ENCODE measurements at places on chromosomes 7 and 10.

- peak; percentile 54 for DNase-seq
These were observed 284.6 kb downstream of the RPS24 start for GRCh38 chr10:78318305-78318704.

DNA sequence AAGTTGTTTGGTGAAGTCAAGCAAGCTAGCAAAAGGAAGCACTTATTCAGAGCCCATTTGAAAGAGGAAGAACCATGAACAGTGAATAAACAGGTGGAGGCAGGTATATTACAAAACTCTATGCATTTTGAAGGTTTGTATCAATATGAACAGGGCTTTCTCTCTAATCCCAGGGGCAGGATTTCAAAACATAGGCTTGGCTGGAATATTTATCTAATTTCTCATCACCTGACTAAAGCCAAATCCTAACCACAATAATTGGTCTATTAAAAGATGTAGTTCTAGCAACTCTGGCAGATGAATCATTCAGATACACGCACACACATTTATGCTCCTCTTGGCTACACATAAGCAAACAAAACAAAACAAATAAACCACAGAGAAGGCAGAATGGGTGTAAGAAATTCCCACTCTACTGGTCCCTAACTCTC, 554.4 kb downstream of the INHBA start:
- no peak for DNase-seq

- no peak for DNase-seq
These were observed 9.0 kb downstream of the CD36 start for GRCh38 chr7:80647436-80647835.

- no peak for DNase-seq
These were observed 53.0 kb downstream of the TPK1 start for GRCh38 chr7:144782883-144783282.

GRCh38 chr7:32515890-32516550, 20.7 kb downstream of the AVL9 start:
- no peak for DNase-seq

- DNase-seq: peak; percentile 57
These were observed 1.9 kb downstream of the CYP26A1 start for GRCh38 chr10:93075369-93076221.

DNA sequence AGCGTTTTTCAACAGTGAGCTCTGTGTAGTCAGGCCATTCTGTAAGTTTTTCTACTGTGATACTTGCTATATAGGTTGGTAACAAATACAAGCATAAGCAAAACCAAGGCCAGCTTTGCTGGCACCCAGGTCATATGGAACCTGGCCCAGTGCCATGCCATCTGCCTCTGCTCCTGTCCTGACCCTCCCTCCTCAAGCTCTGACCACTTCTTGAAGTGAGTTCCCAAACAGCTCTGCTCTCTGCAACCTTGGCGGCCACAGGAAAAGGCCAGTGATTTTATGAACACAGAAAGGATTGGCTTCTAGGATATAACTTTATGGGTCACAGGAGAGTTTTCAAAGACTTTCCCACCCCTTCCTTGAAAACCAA, 12.8 kb downstream of the NOD1 start:
- no peak for DNase-seq

- peak; percentile 87 for DNase-seq
These were observed 178.3 kb downstream of the CDCA7L start for GRCh38 chr7:21767300-21767900.

- no peak for DNase-seq
These were observed 16.7 kb upstream of the C10orf71 start for GRCh38 chr10:49282306-49282705.

DNA sequence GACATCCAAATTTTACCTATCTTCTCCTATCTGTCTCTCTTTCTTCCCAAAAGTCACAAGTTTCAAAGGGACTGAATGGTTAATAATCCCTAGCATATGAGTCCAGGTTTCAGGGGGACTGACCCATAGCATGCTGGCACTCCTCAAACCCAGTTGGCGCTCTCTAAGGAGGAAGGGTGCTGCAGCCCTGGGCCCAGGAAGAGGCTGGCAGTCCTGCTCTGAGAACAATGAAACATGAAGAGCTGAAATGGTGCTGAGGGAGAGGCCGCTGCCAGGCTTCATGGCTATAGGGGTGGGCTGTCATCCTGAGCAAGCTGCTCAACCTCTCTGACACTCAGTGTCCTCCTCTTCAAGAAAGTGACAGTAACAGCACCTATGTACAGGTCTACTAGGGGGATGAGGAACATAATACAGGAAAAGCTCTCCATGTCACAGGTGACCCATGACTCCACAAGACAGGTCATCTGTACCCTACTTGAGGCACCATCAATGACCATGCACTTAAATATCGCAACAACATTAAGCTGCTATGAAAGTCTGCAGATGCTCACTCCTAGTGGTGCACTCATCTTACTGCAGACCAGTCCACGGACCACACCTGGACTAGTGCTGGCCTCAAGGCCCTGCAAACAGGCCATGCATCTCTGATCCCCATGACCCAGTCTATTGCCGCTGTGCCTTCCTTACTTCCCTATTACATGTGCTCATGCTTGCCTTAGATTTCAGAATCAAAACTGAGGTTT, 17.0 kb downstream of the COBL start:
- DNase-seq: no peak

- DNase-seq: peak; percentile 54
These were observed 821.9 kb upstream of the AUTS2 start for GRCh38 chr7:68776326-68776725.

- DNase-seq: no peak
These were observed 20.4 kb downstream of the CCNY start for GRCh38 chr10:35356725-35357092.

- no peak for DNase-seq
These were observed 43.3 kb downstream of the ETV1 start for GRCh38 chr7:13946181-13946580.

GRCh38 chr7:1144269-1144771, 15.7 kb downstream of the ZFAND2A start:
- no peak for DNase-seq

- DNase-seq: peak; percentile 74
These were observed 84.3 kb upstream of the PODXL start for GRCh38 chr7:131640686-131641085.

GRCh38 chr7:75654855-75655254, 83.9 kb downstream of the HIP1 start:
- DNase-seq: no peak

GRCh38 chr7:55538538-55538937, 33.8 kb downstream of the VOPP1 start:
- DNase-seq: peak; percentile 19

DNA sequence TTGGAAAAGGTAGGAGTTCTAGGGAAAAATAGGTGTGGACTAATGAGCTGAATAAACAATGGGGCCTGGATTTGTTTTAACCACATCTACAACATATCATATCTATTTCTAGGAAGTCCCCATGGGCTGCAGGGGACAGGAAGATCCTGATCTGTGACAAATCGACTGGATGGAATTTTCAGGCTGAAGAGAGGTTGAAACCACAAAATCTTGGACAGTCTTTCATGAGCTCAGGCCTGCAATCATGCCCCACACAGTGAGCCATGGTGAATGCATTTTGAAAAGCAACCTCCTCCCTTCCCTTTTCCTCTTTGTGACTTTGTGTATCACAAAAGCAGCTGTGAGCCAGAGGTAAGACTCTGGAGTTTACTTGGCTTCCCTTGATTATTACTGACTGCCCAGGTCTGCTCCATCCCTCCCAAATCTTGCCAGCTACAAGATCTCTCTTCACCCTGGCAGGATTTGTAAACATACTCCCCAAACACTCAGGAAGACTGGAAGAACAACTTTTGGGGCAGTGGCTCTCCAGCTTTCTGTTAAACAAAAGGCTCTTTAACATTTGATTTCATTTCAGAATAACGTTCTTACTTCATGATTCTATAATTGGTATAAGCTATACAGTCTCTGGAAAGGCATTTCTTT, 66.4 kb downstream of the ASAH2B start:
- DNase-seq: no peak

DNA sequence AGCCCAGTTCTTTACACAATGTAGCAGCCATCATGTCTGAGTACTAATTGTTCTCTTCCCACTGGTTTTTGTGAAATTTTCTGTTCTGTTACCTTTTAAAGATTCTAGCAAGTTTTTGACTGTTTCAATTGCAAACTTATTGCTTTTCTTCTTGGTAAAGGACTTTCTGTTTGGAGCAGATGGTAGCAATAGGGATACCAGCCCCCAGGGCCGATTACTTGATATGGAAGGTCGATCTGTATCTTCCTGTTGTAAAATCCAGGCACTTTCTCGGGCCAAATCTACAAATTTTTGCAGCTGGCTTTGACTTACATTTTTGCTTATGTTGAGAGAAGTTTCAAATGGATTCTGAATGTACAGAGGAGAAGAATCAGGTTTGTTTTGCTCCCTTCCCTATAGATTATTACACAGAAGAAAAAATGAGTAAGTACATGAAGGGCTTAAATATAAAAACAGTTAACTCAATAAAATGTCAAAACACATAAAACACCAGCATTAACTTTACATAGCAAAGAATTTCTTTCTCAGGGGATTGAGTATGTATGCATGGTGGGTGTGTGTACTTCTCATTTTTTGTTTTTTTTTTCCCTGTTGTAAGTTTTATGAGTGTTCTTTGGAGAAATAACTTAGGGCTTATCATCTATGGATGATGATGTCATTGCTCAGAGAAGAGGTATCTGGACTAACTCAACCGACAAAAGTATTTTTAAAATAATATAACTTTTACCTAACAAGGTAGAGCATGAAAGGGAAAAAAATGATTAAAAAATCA, 35.3 kb downstream of the MTPAP start:
- DNase-seq: no peak

GRCh38 chr10:113301342-113301984, 251.4 kb upstream of the HABP2 start:
- no peak for DNase-seq

DNA sequence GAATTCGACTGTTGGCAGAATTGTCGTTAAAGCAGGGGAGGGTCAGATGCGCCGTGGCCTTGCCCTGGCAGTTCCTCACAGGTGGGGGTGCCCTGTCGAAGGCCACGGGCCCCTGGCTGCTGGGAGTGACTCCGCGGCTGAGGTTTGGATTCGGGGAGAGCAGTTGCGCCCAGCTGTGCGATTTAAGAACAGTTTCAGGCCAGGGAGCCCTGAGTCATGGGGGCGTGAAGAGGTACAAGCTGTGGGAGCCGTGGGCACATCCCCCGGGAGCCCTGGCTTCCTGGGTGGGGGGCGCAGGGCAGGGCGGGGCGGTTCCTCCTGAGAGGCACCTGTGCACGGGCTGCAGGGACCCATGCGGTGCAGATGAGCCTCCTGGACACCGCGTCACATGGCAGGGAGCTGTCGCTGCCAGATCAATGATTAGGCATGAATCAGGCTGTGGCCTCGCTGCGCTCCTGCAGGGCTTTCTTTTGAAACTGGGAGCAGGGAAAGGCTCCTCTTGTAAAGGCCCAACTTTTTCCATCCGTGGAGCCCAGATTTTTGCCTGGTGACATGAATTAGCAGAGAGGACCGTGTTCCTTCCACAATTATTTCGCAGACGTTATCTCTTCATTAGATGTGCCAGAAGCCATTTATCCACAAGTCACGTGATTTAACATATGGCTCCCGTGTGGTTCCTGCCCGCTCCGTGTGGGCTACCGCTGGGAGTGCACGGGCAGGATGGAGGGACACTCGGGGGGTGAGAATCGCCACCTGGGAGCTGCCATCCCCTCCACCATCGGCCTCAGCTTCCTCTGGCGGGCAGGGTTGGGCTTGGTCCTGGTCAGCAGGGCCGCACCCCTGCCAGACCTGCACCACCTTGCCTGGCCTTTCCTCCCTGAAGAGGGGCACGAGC, 918 bp downstream of the PWWP2B start:
- DNase-seq: no peak

- no peak for DNase-seq
These were observed 114.5 kb upstream of the CDCA7L start for GRCh38 chr7:22060197-22060596.

DNA sequence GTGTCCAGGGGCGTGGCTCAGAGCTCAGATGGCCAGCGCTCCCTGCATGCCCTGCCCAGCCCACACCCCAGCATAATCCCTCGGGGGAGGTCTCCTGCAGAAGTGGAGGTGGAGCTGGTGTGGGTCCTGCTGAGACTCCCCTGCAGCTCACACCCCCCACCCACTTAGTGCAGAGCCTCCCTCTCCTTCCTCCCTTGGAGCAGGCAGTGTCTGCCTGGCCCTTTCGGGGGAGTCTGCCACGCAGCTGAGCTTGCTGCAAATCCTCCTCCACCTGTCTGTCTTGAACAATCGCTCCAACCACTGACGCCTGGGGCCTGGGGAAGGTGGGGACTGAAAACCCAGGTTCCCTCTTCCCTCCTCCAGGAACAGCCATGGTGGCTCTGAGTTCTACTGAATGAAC, 219.7 kb upstream of the PPP2R2D start:
- no peak for DNase-seq

DNA sequence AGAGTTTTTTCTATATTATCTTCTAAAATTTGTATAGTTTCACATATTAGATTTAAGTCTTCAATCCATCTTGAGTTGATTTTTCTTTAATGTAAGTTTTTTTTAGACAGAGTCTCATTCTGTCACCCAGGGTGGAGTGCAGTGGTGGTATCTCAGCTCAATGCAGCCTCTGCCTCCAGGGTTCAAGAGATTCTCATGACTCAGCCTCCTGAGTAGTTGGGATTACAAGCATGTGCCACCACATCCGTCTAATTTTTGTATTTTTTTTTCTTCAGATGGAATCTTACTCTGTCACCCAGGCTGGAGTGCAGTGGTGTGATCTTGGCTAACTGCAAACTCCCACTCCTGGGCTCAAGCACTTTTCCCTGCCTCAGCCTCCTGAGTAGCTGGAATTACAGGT, 143.4 kb upstream of the ZNF92 start:
- no peak for DNase-seq

DNA sequence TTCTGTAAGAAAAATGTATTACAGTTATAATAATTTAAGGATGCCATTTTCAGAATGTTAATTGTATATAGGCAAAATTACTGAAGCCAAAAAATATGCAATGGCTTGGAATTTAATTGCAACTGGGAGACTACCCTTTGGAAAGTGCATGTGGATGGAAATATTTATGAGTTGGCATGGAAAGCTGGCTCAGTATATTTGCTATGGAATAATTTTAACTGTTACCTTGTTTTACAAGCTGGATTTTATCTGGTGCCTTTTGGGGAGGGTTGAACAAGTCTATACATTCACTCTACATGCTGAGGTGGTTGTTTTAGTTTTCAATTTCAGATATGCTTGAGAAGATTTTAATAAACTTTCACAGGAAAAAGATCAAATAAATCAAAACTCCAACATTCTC, 80.9 kb upstream of the ABCB5 start:
- no peak for DNase-seq

DNA sequence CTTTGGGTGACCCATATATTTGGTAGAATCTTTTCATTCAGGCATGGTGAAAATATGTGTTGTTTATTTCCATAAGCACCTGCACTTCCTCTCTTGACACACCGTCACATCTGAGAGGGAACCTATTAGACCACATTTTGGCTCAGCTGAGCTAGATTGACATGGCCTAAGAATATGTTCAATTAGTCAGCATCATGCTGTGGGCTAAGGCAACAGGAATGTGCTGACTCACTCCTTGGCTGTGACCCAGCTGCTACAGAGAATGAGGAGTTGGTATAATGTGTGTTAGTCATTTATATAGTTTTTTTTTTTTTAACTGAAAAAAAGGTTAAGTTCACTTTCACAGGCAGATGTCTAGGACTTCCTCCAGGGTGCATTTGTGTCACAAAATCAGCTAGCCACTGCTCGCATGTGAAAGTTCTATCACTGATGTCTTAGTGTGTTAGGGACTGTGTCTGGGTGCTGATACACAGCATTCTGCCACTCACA, 180.6 kb downstream of the SEMA3E start:
- peak; percentile 94 for DNase-seq

Data from islet precursor cell (in vitro differentiated cells).